G401 (cell line): ENCODE measurements at places on chromosomes 4 and X. TPM values are rescaled to one million over a fixed set of nuclear protein-coding genes. Genes with fewer than 3 reads are reported as not detected.

SOX3 gene
- not detected in 2 replicates for total RNA-seq

CLCN3 gene
- total RNA-seq = 7.8 and 9.8 TPM in 2 replicates

MAGEB17 gene
- total RNA-seq = not detected in 2 replicates

IDUA gene
- 3.0 and 3.8 TPM in 2 replicates for total RNA-seq

- no peak for DNase-seq
Observed at GRCh38 chr4:102580463-102580842, 79.3 kb downstream of the NFKB1 start.

- no peak for DNase-seq
Observed at GRCh38 chrX:154595559-154596249, 10.8 kb downstream of the CTAG1A start.

DNA sequence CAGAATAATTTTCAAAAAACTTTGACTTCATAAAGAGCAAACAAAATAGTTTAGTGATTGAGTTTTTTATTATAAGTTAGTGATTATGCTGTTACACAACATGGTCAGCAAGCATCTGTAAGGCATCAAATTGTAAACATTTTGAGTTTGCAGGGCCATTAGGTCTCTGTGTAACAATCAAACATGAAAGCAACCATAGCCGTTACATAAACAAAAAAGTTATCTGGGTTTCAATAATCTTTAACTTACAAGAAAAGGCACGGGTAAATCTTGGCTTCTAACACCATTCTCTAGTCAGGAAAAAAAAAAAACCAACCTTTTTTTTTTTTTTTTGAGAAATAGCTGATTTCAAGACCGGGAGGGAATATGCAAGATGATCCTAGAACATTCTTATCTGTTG, 1941.1 kb downstream of the PCDH7 start:
- no peak for DNase-seq

DNA sequence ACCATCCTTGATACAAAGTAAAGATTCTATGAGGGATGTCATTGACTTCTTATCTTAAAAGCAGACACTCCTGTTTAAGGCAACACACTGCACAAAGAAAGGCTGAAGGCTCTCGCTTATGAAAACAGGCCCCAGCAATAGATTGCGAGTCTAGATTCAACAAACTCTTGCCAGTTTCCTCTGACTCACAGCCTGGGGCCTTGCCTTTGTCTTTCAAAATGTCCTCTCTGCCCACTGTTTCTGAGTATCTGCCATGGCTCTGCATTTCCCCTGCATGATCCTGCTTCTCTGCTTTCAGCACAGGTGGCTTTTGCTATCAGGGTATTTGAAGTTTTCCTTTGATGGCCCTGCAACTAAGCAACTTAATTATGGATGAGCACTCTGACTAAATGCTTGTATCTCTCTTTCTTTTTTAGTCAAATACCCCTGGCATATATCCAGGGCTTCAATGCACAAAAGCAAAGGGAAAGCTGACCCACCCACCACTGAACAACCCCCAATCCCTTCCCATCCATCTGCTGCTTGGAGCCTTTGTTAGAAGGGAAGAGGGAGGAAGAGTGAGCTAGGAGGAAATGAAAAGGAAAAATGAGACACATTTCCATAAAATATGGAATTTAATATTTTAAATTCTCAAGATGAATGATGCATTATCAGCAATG, 32.2 kb downstream of the NDP start:
- no peak for DNase-seq

DNA sequence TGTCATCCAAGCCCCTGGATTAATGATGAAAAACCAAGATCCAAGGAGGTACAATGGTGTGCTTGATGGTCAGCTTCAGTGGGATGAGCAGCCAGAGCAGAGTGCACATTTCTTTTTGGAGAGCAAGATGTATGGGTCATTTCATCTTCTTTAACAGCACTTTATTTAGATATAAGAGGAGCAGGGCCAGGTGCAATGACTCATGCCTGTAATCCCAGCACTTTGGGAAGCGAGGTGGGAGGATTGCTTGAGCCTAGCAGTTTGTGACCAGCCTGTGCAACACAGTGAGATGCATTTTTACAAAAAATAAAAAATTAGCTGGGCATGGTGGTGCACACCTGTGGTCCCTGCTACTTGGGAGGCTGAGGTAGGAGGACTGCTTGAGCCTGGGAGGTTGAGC, 45.3 kb upstream of the MAP3K15 start:
- no peak for DNase-seq
